T1000 (cell line): ENCODE measurements at places on chromosomes 2 and 18.

GRCh38 chr2:101961338-101962191, 30.2 kb upstream of the IL1R2 start:
- no peak for DNase-seq

- no peak for DNase-seq
Measured at GRCh38 chr2:236604575-236605344, 35.1 kb downstream of the ACKR3 start.

DNA sequence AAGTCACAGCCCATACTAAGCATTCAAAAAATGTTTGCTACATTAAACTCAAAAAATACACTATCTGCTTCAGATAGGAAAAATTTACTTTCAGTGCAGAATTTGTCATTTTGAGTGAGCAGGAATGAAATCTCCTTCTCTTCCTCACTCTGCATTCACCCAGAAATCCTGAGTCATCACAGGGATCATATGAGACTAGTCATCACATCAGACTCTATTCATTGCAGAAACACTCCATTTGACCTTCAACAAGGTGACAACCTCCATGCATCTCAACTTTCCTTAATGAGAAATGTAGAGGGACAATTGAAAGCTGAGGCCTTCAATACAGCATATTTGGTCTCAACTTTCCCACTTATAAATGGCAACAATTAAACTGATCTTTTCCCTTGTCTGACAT, 130.4 kb upstream of the CYP26B1 start:
- no peak for DNase-seq

DNA sequence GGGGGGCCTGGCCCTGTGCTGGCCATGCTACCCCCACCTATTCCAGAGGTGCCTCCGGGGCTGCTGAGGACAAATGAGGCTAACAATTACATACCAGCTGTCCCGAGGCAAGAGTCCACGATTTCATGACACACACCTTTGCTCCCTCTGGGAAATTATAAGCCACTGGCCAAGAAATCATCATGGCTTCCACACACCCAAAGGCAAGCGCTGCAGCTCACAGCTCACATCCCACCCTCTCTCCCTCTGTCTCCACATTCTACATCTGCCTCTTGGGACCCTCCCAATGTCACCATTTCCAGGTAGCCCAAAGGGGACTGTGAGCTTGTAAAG, 134.4 kb downstream of the HDAC4 start:
- DNase-seq: no peak
